Smooth muscle cell of the umbilical artery (primary cell): ENCODE measurements at places on chromosomes 12 and 14. TPM values are rescaled to one million over a fixed set of nuclear protein-coding genes. Genes with fewer than 3 reads are reported as not detected.

Gene AICDA
- not detected in 2 replicates for total RNA-seq

Gene LYZ
- not detected in 2 replicates for total RNA-seq

Gene TSHR
- total RNA-seq = not detected in 2 replicates

Gene EXOC3L4
- 0.59 TPM in 1 of 2 replicates, not detected in the other for total RNA-seq

Gene B4GALNT3
- 0.23 TPM in 1 of 2 replicates, not detected in the other for total RNA-seq

Gene LALBA
- total RNA-seq = not detected in 2 replicates

Gene P2RX2
- total RNA-seq = not detected in 2 replicates

Gene C1R
- 22.7 and 129 TPM in 2 replicates for total RNA-seq

Gene AKAP5
- 3.6 and 10.7 TPM in 2 replicates for total RNA-seq

Gene HOXC12
- not detected in 2 replicates for total RNA-seq

Gene TOMM20L
- not detected in 2 replicates for total RNA-seq

Gene KRT80
- total RNA-seq = 0.30 and 0.83 TPM in 2 replicates

Gene CISTR
- not detected in 2 replicates for total RNA-seq

Gene NPFF
- not detected in 2 replicates for total RNA-seq

Gene OR10A7
- not detected in 2 replicates for total RNA-seq

Gene CDH24
- total RNA-seq = 8.0 and 9.7 TPM in 2 replicates

Gene FGF23
- total RNA-seq = not detected in 2 replicates

Gene RPS6KA5
- 0.30 and 0.46 TPM in 2 replicates for total RNA-seq

Gene STYK1
- 1.6 TPM in 1 of 2 replicates, not detected in the other for total RNA-seq

Gene FAM90A1
- under 0.01 and 0.09 TPM in 2 replicates for total RNA-seq

Gene DAO
- total RNA-seq = not detected in 2 replicates

Gene GLIPR1L1
- total RNA-seq = not detected in 2 replicates

Gene CMKLR1
- total RNA-seq = 0.28 and 0.59 TPM in 2 replicates

Gene AMHR2
- total RNA-seq = not detected in 2 replicates

Gene DPPA3
- total RNA-seq = not detected in 2 replicates

Gene GPR65
- total RNA-seq = under 0.01 and 0.05 TPM in 2 replicates

Gene SLC17A8
- total RNA-seq = not detected in 2 replicates

Gene NANOG
- not detected in 2 replicates for total RNA-seq

Gene RASSF9
- total RNA-seq = 0.89 and 1.6 TPM in 2 replicates

Gene CMTM5
- total RNA-seq = not detected in 2 replicates

Gene ST8SIA1
- under 0.01 TPM in 1 of 2 replicates, not detected in the other for total RNA-seq

Gene KLHL33
- under 0.01 and 0.05 TPM in 2 replicates for total RNA-seq
